Stimulated activated CD4-positive, alpha-beta T cell treated with anti-CD3 and anti-CD28 coated beads, Interleukin-12 subunit alpha, Interleukin-12 subunit beta, amount 100 ng/mL, for 24 hours (primary cell): ENCODE measurements at places on chromosomes 3 and 15.

DNA sequence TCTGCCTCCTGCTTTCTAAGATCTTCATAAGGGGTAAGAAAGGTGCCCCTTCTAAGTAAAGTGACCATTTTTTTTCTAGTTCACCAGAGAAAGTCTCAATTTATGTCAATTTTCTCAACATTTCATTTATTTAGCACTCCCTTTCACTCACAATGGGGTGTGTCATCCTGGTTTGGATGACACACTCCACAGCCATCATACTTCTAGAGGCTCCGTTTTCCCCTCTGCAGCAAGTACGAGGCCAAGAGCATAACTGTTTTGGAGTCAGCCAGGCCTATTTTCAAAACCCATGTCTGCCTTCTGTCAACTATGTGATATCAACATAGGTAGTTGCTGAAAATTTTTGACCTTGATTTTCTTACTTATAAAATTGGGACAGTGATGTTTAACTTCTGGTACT lies 703.2 kb downstream of the NLGN1 start:
- no peak for DNase-seq

DNA sequence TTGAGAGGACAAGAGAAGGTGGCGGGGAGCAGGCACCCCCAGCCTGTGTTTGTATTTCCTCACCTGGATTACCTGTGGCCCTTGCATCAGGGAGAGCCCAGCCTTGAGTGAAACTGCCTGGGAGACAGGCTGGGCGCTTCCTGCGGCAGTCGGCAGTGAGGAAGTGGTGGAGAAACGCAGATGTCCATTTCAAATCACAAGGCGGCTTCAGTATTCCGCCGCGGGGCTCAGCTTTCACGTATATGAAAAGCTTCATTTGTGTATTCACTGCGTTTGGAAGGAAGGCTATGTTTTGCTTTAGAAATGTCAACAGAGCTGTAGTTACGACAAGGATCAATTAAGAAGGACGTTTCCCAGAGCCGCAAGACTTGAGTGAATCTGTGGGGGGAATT lies 167.4 kb upstream of the CTDSPL start:
- no peak for DNase-seq

DNA sequence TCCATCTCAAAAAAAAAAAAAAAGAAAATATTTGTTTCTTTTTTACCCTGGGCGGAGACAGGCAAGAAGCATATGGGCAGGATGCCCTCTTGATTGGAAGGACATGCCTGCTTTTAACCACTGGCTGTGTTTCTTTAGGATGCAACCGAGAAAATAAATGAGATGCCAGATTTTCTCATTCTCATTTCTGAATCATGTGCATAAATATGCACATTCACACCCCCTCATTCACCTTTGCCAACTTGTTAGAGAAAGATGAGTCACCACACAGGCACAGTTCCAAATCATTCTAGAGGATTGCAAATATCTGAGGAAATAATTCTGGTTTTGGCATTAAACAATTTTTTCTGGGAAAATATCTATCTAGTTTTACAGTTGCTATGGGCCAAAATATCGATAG lies 3.3 kb downstream of the LIPH start:
- no peak for DNase-seq

DNA sequence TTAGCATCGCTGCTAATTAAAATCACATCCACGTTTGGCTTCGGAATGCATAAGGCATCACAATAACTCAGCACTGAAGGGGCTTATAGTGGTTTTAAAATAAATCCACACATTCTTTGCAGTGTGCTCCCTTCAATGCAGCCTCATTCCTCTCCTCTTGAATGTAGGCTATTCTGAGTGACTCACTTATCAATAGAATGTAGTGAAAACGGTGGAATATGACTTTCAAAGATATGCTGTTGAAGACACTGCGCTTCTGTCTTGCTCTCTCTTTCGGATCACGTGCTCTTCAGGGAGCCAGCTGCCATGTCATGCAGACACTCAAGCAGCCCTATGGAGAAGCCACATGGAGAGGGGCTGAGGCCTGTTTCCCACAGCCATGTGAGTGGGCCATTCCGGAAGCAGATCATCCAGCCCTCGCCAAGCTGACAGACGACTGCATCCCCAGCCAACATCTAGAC lies 87.4 kb downstream of the CRYGS start:
- DNase-seq = no peak

GRCh38 chr3:180073561-180073960 lies 36.8 kb upstream of the PEX5L start:
- DNase-seq = no peak

DNA sequence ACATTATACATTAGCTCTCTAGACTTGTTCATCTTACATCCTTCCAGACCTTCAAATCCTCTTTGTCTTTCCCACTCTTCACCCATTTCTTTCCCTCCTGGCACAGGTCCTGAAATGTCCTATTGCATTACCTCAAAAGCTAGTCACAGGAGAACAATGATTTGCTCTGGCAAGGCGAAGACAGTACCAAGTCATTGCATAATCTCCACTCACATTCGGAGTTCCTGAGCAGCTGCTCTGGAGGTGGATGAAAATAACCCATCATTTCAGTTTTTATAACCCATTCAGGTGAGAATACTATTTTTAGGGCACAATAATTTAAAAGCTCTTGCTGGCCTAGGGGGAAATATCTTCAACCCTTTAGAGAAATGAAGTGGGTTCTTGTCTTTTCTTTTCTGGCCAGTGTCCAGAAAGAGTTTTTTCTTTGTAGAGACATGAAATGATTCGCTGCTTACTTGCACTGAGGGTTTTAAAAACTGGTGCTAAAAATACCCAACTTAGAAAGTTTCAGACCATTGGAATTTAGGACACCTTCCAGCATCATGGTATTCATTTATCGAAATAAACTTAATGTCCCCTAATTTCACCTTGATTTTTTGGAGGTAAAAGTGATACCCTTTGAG lies 23.4 kb upstream of the DYNC1LI1 start:
- DNase-seq = no peak
